ENCODE measurements at places on chromosomes 7 and 10.

- peak; percentile 42 for DNase-seq
Observed at GRCh38 chr7:96709381-96710228, at the start of gene SEM1. TSS of gene SEM1 (minus strand) at chr7:96709846. CDS start at chr7:96709763, 83 bp downstream.

- DNase-seq = no peak
Observed at GRCh38 chr10:54800741-54801421, at the start of gene PCDH15. TSS of gene PCDH15 (minus strand) at chr10:54801231. CDS start at chr10:54664262, 136,969 bp downstream.

DNA sequence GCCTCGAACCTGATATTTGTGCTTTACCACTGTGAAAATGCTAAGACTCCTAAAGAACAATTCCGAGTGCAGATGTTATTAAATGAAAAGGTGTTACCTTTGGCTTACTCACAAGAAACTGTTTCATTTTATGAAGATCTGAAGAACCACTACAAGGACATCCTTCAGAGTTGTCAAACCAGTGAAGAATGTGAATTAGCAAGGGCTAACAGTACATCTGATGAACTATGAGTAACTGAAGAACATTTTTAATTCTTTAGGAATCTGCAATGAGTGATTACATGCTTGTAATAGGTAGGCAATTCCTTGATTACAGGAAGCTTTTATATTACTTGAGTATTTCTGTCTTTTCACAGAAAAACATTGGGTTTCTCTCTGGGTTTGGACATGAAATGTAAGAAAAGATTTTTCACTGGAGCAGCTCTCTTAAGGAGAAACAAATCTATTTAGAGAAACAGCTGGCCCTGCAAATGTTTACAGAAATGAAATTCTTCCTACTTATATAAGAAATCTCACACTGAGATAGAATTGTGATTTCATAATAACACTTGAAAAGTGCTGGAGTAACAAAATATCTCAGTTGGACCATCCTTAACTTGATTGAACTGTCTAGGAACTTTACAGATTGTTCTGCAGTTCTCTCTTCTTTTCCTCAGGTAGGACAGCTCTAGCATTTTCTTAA, 47.7 kb downstream of the MINPP1 start:
- no peak for DNase-seq

DNA sequence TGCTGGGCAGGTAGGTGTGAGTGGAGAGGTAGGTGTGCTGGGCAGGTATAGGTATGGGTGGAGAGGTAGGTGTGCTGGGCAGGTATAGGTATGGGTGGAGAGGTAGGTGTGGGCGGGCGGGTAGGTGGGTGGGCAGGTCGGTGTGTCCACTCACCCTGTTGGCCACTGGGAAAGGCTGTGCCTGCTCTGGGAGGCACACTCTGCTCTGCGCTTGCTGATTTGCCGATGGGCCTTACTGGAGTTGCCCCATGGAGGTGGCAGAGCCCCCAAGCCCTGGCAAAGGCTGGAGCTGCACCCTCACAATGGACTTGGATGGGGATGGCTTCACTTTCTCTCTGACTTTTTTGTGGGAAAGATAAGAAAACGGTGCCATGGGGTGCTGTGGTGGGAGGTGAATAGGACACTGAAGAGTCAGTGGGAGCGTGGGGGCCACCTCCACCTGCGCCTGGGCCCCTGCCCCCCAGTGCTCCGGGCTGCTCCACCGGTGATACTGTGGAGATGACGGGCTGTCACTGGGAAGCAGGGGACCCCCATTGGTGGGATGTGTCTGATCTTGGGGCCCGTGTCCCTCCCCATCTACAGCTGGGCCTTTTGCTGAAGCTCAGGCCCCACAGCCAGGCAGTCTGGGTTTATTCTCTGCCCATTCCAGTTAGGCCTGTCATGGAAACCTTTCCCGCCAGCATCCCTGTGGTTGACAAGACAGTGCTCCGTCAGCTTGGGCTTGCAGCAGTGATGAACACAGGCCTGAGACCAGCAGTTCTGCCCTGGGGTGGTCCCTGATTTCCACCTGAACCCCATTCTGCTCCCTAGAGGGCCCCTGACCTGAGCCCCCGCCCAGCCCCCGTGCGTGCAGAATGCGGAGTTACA, 75.0 kb downstream of the NKX6-2 start:
- DNase-seq = no peak

- no peak for DNase-seq
Observed at GRCh38 chr10:49228677-49229076, 40.5 kb upstream of the TMEM273 start.

DNA sequence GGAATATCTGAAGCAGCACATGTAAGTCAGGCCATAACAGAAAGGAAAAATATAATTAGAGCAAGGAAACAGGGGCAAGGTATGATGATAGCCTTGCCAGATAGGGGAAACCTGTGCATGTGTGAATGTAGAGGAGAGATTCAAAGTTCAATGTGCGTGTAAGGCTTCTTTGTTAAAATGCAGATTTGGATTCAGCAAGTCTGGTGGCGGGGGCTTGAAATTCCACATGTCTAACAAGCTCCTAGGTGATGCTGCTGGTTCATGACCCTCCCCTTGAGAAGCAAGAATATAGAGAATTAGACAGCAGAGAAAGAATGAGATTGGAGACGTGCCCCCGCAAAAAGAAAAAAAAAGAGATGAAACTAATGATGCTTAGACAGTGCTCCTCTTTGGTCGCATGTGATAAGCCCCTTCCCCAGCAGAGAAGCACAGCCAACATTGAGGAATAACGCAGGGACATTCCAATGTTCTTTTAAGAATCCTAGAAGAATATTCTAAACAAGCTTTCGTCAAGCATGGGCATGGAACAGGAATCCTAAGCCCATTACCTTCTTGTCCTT, 21.1 kb upstream of the MACC1 start:
- DNase-seq = no peak

DNA sequence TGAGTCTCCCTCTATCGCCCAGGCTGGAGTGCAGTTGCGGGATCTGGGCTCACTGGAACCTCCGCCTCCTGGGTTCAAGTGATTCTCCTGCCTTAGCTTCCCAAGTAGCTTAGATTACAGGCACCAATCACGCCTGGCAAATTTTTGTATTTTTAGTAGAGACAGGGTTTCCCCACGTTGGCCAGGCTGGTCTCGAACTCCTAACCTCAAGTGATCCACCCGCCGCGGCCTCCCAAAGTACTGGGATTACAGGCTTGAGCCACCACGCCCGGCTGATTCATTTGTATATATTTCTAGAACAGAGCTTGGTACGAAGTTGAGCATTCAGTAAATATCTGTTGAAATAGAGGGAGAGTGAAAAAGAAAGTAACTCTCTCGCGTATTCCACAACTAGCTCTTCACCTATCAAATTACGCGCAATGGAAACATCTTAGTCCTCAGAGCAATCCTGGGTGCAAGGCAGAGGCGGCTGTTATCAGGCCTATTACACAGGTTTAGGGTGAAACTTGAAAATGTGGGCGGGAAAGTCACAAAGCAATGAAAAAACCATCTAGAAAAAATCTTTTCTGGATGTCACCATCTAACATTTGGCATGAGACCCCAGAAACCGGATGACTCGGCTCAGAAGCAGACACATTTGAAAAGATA, 707 bp upstream of the GHITM start:
- no peak for DNase-seq

DNA sequence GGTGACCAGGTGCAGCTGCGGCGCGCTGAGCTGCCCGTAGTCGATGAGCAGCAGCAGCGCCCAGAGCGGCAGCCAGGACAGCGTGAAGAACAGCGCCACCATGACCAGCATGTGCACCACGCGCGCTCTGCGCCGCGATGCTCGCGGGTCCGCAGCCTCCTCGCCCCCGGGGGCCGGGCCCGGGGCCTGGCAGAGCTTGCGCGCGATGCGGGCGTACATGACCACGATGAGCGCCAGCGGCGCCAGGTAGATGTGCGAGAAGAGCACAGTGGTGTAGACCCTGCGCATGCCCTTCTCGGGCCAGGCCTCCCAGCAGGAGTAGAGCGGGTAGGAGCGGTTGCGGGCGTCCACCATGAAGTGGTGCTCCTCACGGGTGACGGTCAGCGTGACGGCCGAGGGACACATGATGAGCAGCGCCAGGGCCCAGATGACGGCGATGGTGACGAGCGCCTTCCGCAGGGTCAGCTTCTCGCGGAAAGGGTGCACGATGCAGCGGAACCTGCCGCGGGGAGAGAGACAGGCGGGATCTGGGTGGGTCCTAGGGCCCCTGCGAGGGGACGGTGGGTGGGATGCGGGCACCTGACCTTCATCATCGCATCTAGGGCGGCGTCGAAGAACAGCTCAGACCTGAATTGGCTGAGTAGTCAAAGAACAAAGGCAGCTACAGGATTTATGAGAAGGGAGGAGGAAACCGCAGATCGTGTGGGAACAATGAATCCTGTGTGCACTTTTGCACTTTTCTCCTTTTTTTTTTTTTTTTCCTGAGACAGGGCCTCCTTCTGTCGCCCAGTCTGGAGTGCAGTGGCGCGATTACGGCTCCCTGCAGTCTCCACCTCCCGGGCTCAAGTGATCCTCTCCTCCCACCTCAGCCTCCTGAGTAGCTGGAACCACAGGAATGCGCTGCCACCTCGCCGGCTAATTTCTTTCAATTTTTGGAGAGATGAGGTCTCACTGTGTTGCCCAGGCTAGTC, 22.4 kb upstream of the PPA1 start:
- DNase-seq = no peak

DNA sequence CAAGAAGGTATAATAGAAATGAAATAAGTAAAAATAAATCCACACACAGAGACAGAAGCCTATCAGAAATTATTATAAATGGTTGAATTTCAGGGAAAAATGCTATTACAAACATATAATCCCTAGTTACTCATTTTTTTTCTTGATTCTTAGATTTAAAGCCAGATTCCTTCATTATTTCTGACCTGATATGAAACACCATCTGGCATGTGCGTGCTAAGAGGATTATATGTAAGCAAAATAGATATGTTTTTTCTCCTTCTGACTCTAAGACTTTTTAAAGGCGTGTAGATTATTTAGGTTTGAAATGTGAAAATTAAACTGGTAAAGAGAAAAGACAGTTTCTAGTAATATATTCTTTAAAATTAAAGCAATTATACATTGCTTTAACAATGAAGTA, 236.7 kb upstream of the ETV1 start:
- no peak for DNase-seq

DNA sequence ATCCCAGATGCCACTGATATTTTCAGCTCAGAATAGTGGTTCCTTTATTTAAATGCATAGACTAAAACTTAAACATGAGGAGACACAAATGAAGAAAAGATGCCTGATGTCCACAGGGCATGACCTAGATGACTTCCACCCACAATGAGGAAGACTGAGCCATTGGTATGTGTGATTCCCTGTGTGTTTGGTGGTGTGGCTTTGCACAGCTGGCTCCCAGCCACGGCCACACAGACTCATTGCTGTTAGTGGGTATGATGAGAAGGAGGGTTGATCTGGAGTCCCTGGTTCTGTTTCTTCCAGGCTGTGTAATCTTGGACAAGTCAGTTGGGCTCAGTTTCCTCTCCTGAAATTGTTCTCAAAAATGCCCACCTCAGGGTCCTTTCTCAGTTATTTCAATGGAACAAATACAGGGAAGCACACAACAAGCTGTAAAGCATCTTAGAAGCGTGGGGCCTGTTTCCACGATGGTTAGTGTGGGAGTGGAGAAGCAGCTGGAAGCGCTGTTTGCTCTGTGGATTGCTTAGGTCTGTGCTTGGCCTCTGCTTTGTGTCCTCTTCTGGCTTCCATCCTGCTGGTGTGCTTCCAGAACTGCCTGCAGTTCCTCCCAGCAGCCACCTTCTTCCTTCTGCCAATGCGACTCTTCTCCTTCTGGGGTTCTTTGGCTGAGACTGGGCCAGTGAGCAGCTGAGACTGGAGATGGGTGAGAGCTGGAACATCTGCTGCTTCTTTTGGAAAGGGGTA, 303.7 kb downstream of the BMPER start:
- DNase-seq = no peak

DNA sequence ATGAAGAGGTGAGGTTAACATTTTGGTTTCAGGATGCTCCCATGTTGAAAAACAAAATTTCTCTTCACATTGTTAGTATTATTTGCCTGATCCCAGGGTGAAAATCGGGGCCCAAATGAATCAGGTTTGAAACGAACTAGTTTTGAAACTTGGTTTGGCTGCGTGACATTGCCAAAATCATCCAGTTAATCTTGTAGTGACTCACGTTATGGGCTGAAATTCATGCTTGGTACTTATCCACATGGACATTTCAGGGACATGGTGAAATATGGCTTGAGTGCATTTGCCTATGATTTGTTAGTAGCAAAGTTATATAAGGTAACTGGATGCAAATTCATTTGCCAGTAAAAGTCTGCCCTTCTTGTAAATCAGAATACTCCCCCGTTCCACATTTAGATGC, 97.3 kb downstream of the CFAP58 start:
- no peak for DNase-seq

- no peak for DNase-seq
Observed at GRCh38 chr7:128128401-128128800, 97.2 kb upstream of the LRRC4 start.

DNA sequence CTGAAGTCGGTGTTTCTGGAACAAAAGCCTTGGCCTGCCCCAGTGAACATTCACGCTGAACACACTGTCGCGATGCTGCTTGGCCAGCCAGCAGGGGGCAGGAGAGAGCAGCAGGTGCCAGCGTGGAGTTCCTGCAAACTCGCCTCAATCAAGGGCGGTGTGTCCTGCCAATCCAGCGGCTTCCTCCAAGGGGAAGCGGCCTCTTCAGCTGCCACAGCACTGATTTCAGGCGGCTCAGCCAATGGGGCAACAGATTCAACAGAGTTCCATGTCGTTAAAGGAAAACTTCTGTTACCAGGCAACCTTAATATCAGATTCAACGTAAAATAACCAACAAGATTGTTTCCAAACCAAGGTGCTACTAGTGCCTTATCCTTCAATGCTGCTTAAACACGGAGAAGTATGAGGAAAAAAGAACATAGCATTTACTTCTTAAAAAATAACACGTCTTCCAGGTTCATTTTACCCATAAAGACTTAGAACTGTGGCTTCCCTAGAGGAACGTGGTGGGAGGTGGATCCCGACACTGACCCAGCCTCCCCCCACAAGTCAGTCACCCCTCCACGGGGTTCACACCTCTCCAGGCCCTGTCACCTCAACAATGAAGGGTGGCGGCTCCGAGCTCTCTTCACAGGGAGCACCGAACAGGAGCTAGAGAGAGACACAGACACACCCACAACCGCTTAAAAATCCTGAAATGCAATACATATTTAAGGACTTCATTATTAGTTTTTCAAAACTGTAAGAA, 178.2 kb downstream of the DIP2C start:
- DNase-seq = peak; percentile 47

GRCh38 chr7:54560198-54560597, 18.0 kb downstream of the VSTM2A start:
- no peak for DNase-seq

DNA sequence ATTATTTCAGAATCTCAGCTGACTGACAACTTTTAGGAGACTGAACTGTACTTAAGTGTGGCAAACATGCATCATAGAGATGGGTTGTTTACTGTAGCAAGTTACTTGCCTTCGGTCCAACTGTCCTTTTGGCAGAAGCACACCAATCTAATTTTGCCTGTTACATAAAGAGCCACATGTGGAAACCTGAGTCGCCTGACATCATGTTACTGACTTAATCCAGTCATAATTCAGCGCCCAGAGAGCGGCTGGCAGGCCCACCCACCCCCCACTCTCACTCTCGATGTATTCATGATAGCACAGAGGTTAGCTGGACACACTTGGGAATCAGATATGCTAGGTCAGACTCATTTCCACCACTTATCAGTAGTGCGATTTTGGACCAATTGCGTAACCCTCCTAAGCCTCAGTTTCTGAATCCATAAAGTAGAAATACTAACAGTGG, 57.3 kb upstream of the CAPZA2 start:
- no peak for DNase-seq

GRCh38 chr10:45514291-45515270, 140.6 kb downstream of the ALOX5 start:
- no peak for DNase-seq

- no peak for DNase-seq
Observed at GRCh38 chr7:38222481-38223096, 44.5 kb downstream of the STARD3NL start.

All from stimulated activated CD8-positive, alpha-beta memory T cell treated with anti-CD3 and anti-CD28 coated beads, Interleukin-12 subunit alpha, Interleukin-12 subunit beta, amount 100 ng/mL, for 4 hours (primary cell).